Caki2 (cell line): ENCODE measurements at places on chromosomes 6 and 20. TPM values are rescaled to one million over a fixed set of nuclear protein-coding genes. Genes with fewer than 3 reads are reported as not detected.

DNA sequence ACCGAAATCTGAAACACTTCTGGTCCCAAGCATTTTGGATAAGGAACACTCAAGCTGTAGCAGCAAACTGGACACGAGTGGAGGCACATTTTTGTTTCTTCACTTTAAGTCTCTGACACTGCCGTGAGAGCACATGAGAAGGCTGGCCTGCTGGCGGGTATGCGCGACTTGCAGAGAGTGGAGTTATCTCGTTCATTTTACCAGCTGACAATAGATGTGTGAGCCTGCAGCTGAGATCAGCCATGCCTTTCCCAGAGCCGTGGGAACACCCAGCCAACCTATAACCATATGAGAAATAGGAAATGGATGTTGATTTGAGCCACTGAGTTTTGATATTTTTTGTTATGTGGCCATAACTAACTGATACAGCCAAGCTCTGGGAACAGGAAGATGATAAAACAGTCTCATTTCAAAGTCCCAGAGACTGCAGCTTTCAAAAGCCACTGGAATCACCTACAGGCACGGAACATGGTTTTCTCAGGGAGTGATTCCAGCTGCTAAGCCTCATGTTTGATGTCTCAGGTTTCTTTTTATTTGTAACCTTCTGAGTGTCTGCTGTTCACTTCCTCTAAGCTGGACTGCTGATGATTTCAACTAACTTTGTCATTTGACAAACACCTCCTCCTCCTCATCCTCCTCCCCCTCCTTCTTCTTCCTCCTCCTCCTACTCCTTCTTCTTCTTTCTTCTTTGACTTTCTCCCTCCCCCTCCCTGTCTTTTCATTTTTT is 28.6 kb upstream of the LAMP5 start:
- DNase-seq: no peak

The XKR7 gene
- 8.1 and 9.7 TPM in 2 replicates for total RNA-seq

The BNIP5 gene
- total RNA-seq: not detected in 2 replicates

The ADAM33 gene
- not detected in 2 replicates for total RNA-seq

DNA sequence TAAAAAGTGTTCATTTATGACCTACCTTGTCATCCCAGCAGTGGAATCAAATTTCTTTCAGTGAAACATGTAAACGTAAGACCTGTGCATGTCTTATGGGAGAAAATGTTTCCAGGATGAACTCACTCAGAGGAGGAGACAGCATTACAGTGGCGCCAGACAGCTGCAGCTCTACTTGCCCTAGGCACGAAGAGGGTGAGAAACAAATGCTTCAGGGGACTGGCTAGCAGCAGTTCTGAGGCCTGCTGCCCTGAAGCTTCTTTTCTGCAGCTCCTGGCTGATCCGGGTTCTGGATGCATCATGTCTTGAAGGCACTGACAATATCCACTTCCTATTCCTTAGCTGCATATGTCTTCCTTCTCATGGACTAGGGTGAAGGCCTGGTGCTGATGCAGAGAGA is 120.2 kb downstream of the QRSL1 start:
- no peak for DNase-seq

DNA sequence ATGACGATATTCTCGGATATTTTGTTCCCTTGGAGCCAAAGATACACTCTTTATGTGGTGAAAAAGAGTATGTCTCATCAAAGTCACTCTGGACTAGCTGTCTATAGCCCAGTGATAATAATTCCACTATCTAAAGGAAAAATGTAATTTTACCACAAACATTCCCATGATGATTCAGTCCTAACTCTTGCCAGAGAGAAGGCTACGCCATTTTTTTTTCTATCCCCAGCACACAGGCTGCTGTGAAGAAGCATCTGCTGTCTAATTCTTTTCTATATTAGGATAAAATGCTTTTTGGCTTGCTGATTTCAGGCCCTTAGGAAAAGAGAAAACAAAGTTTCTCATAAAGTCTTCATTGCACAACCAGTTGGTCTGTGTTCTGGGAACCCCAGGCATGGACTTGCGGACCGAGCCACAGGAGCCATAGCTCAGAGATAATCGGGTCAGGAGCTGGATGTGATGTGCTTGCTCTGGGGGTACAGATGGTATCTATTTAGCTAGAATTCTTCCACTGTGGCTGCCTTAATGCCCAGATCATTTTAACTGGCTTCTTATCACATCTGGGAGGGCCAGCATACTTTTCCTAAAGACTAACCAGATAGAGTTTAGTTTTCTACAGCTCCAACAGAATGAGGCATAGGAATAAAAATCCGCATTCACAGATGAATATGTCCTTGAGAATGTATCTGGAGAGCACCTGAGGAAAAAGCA is 683.7 kb upstream of the ID4 start:
- no peak for DNase-seq

The USP49 gene
- total RNA-seq: 1.6 and 3.1 TPM in 2 replicates

The LAMA4 gene
- total RNA-seq: 12.0 and 12.4 TPM in 2 replicates

GRCh38 chr6:105833959-105834947 is 251.9 kb upstream of the PRDM1 start:
- no peak for DNase-seq

The PREP gene
- total RNA-seq: 21.5 and 29.4 TPM in 2 replicates

The SASH1 gene
- 4.4 and 6.1 TPM in 2 replicates for total RNA-seq

DNA sequence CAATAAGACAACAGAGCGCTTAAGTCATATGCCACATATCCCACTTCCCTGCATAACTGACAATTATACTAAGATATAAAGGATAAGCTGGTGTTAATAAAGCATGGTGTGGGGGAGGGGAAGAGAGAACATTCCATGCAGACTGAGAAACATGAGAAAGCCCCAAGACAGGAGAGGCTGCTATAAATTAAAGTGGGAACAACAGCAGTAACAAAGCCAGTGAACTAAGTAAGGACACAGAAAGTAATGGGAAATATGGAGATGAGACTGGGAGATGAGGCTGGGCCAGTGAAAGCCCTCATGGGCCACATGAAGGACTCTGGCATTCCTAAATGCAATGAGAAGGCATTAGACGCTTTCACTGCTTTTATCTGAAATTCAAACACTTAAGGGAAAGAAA is 41.3 kb downstream of the SESN1 start:
- no peak for DNase-seq

- DNase-seq: no peak
Measured at GRCh38 chr6:165825256-165825815, 162.3 kb upstream of the PDE10A start.

GRCh38 chr20:1165941-1166340 is 18.8 kb downstream of the TMEM74B start:
- DNase-seq: no peak

The NKAIN2 gene
- total RNA-seq: 1.1 and 2.5 TPM in 2 replicates

The COL20A1 gene
- 0.14 and 0.87 TPM in 2 replicates for total RNA-seq

- DNase-seq: no peak
Measured at GRCh38 chr6:112764377-112764776, 417.2 kb downstream of the RFPL4B start.

DNA sequence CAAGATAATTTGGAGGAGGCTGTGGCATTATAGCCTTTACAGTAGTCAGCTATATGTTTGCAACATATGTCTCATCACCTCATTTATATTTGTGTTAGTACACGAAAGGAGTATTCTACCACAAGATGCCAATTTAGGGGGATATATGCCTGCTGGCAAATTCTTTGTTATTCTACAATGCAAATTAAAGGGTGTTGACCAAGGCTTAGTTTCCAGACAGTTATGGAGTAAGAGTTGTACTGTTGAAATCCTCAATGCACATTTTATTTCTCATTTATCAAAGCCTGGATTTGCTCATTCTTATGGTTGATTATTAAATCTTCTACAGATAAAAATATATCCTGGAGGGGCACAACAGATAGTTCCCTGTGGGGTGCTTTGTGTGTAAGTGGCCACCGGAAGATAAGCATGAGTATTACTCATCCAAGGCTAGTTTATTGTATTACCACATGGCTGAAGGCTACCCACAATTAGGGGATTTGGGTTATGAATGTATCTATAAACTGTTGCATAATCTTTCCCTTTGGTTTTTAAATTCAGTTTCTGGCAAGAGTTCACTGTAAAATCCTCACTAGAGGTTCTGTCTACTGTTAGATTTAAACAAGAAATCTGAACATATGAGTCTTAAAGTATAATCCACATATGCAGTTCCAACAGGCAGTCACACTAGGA is 9.0 kb downstream of the CST9 start:
- DNase-seq: no peak
